AG09319 (cell line): ENCODE measurements at places on chromosomes 13 and 19.

- DNase-seq = no peak
These were observed 19.9 kb downstream of the KDM4B start for GRCh38 chr19:4988770-4989251.

GRCh38 chr19:42606660-42607351 is 12.1 kb upstream of the CEACAM8 start:
- DNase-seq = no peak

DNA sequence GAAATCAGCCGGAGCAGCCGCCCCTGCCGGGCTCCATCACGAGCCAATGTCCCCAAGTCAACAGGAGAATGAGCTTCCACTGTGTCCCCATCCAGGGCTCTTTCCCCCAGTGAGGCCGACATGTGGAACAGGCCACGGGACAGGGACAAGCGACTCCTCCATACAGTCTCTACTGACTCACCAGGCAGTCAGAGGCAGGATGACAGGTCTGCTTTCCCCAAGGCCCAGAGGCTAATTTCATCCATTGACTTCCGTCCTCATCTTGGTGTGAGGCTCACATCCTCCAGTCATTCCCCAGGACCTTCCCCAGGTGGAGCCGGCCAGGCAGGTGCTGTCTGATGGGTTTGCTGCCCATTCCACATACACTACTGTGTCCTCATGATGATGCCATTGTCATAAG is 3.5 kb downstream of the CEACAM6 start:
- no peak for DNase-seq

DNA sequence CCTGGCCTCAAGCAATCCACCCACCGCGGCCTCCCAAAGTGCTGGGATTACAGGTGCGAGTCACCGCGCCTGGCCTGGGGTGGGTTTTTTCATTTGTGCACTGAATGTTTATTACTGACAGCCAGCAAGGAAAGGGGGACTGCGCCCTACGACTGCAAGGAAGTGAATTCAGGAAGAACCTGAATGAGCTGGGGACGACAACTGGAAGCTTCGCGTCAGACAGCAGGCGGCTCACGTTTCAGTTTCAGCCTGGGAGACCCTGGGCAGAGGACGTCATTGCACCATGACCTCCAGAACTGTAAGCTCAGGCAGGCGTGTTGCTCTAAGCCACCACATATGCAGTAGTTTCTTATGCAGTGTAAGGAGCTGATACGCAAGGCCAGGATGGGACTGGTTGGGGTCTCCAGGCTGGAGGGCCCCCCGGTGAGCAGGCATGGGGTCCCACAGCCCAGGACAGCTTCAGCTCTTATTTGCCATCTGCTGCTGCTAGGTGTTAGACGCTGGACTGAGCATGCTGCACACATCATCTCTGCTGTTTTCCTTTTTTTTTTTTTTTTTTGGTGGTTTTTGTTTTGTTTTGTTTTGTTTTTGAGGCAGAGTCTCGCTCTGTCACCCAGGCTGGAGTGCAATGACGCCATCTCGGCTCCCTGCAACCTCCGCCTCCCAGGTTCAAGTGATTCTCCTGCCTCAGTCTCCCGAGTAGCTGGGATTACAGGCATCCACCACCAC is 66.6 kb downstream of the GADD45B start:
- no peak for DNase-seq

DNA sequence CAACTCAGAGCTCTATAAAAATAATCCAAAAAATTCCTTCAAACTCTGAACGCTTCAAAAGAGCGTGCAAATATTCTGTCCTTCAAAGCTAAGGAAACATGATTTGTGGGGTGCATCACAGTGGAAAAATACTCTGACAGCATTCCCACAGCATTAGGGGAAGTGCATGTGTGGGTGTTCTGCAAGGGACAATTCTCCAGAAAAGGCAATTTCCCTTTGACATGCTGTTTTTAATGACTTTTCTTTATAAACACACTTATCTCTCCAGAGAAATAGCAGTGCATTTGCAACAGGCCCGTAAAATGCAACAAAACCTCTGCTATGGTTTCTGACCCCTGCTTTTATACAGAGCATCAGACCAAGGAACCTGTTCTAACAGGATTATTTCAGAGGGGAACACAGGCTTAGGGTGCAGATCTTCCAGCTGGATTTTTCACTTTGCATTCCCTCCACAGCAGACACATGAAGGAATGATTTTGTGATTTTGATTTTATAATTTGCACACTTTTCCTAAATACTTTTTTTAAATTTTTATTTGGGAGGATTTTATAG is 42.6 kb downstream of the KL start:
- DNase-seq = no peak

GRCh38 chr13:39486758-39487157 is 116.2 kb downstream of the LHFPL6 start:
- DNase-seq = no peak

DNA sequence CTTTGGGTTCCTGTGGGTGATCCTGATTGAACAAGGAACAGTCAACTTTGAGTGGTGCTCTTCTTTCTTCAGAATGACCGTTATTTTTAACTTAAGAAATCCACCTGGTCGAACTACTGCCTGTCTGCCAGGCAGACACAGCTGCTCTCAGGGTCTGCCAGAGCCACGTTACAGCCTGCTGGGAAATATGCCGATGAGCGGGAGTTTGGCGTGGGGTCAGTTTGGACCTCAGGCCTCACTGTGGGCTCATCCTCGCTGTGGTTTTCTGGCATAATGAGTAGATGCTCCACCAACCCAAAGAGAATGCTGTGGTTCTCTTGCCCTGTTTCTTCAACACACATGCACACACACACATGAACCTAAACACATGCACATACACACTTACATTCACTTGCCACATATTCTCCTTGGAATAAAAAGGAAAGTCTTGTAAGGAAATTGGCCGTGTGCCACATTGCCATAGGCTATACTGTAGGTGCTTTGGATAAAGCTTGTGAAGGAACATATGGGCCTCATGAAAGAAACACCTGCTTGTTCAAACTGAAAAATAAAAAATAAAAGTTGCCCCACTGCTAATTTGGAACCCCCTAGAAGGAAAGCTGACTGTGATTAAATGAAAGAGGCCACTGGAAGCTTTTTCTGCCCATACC is 598.7 kb upstream of the KLF12 start:
- no peak for DNase-seq

DNA sequence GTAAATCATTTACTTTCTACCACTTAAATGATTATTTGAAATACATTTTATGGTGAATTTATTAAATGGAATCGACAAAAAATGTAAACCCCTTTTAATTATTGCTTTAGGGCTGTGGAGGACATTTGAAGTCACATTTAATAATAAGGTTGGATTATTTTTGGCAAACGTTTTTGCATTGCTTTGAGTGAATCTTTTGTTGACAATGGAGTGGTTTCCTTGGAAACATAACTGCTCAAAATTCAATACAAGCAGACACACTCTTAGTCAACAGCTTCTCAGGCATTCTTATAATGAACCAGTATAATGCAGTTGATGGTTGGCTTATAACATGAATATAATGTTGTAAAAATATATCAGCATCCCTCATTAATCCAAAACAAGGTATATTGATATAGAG is 104.7 kb downstream of the DCLK1 start:
- DNase-seq = no peak

GRCh38 chr19:29588095-29588494 is 18.0 kb upstream of the POP4 start:
- no peak for DNase-seq

GRCh38 chr13:48909056-48909389 is 66.7 kb upstream of the FNDC3A start:
- no peak for DNase-seq

DNA sequence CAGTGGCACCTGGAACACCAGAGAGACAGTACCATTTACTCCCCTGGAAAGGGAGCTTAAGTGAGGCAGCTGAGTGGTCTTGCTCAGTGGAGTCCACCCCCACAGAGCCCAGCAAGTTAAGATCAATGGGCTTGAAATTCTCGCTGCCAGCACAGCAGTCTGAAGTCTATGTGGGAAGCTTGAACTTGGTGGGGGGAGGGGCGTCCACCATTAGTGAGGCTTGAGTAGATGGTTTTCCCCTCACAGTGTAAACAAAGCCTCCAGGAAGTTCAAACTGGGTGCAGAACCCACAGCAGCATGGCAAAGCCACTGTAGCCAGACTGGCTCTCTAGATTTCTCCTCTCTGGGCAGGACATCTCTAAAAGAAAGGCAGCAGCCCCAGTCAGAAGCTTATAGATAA is 30.3 kb upstream of the CEACAM4 start:
- no peak for DNase-seq

DNA sequence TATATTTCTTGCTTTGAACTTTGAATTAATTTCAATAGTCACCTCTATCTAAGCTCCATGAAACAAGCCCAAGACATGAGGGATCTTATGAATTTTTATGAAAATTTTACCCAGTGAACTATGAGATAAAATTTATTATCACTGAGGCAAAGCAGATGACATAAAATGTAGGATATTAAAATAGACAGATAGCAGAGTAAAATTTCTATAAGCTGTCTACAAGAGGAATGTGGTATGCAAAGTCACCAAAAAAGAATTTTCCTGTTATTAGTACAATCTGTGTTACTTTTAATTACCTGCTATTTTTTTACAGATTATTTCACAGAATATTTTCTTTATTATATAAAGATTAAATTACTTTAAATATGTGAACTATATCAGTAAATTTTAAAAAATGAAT is 2312.6 kb downstream of the PCDH9 start:
- no peak for DNase-seq

- DNase-seq = no peak
These were observed 4.7 kb downstream of the IFT88 start for GRCh38 chr13:20571676-20572075.

DNA sequence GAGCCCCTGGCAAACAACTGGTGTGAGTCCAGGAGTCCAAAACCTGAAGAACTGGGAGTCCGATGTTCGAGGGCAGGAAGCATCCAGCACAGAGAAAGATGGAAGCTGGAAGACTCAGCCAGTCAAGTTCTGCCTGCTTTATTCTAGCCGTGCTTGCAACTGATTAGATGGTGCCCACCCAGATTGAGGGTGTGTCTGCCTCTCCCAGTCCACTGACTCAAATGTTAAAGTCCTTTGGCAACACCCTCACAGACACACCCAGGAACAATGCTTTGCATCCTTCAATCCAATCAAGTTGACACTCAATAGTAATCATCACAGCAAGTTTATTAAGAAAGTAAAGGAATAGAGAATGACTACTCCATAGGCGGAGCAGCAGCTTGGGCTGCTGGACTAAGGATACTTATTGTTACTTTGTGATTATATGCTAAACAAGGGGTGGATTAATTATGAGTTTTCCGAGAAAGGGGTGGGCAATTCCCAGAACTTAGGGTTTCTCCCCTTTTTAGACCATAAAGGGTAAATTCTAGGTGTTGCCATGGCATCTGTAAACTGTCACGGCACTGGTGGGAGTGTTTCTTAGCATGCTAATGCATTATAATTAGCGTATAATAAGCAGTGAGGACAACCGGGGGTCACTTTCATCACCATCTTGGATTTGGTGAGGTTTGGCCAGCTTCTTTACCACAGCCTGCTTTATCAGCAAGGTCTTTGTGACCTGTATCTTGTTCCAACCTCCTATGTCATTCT is 65.6 kb upstream of the KCTD15 start:
- no peak for DNase-seq

DNA sequence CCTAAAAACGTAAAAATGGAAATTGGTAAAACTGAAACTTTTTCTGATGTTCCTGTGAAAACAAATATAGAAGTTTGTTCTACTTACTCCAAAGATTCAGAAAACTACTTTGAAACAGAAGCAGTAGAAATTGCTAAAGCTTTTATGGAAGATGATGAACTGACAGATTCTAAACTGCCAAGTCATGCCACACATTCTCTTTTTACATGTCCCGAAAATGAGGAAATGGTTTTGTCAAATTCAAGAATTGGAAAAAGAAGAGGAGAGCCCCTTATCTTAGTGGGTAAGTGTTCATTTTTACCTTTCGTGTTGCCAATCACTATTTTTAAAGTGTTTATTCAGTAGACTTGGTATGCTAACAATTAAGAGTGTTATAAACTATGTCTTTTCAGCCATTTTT is 25.6 kb downstream of the BRCA2 start:
- DNase-seq = no peak

GRCh38 chr19:50059045-50059444 is 33.2 kb downstream of the ZNF473 start:
- DNase-seq = no peak

- no peak for DNase-seq
These were observed 324.3 kb downstream of the ZNF536 start for GRCh38 chr19:30696514-30696913.

- DNase-seq = no peak
These were observed 29.8 kb downstream of the NFIX start for GRCh38 chr19:13024951-13025697.

DNA sequence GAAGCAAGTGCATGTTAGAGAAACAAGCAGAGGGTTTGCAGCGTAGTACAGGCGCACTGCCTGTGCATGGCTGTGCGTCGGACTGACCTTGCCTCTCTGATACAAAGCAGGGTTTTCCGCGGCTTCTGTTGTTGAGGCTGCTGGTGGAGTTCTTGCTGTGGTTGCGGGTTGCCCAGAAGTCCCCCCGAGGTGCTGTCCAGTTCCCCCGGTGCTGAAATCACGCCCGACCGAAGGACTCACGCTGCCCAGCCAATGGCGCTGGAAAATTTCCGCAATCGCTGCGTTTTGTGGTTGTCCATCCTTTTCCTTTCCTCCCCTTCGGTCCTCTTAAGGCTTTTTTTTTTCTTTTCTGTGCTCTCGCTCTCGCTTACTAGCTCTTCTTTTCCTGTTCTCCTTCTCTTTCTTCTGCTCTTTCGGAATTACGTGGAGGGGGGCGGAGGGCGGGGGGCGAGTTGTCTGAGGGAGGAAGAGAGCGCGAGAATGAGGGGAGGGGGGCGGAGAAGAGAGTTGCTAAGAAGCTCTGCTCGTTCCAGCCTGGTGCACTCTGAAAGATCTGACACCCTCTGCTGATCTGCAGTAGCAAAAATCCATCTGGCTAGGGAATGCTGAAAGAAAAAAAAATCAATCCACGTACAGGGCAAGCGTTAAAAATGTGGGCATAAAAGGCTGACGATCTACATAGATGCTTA is at the start of gene SLITRK1:
Gene SLITRK1 (minus strand): TSS at position 558 of the 689 bp plus-strand sequence. CDS start 967 bp downstream, outside the sequence.
- DNase-seq = peak; percentile 11

DNA sequence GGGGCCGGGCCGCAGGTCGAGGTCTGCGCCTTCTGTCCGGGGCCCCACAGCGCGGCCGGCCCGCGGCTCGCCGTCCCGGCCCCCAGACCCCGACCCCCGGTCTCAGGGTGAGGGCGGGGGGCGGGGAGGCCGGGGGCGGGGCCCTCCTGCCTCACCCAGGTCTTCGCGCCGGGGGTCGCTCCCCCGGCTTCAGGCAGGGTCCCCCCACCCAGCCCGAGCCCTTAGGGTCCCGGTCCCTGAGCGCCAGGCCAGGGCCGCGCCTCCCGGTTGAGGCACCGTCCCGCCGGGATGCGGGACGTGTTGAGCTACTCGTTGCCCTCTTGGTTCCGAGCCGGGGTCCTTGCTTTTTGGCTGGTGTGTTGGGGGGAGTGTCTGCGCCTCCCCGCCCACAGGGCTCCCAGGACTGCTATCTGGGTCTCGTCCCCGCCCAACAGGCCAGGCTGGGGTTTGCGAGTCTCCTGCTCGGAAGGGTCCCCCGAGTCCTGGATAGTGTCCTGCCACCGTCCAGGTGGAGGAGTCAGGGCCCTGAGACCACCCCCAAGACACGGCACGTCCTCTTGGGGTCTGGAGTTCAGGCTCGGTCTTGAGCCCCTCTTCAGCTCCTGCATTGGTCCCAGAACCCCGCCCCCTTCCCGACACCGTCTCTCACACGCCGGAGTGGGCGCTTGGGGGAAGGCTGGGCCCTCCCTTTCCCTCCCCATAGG is 452 bp downstream of the PIAS4 start:
- DNase-seq = no peak

- DNase-seq = no peak
These were observed 175.1 kb downstream of the ITGBL1 start for GRCh38 chr13:101627556-101627943.

- no peak for DNase-seq
These were observed 332 bp upstream of the SUPT20H start for GRCh38 chr13:37059848-37060192.
